ENCODE measurements at places on chromosomes 2 and 18.
A peak's percentile ranks its signal among the peaks of the same experiment; 100 is the strongest.

DNA sequence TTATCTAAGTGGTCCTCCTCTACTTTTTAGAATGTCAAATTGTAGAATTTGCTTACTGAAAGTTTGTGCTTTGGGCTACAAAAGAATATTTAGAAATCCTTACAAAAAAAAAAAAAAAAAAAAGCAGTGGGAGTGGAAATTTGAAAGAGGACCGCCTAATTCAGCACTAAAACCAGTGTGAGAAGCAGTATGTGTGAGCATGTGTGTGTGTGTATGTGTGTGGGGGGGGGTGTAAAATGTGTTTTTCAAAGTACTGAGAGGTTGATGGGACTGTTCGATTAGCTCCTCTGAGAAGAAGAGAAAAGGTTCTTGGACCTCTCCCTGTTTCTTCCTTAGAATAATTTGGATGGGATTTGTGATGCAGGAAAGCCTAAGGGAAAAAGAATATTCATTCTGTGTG lies at the start of gene VIT:
Gene VIT, plus strand, starts transcription at position 175 of the 400 bp plus-strand sequence. CDS start 19,664 bp downstream, outside the sequence.
- no peaks in the 10 kb centered on the region for H3K4me1 ChIP-seq
- no peaks in the 10 kb centered on the region for H3K36me3 ChIP-seq
- no peak within 1 kb of the TSS for H3K4me3 ChIP-seq
- H3K27ac ChIP-seq: no peak within 1 kb of the TSS
- no peaks in the 10 kb centered on the region for H3K27me3 ChIP-seq
- no peak for DNase-seq

DNA sequence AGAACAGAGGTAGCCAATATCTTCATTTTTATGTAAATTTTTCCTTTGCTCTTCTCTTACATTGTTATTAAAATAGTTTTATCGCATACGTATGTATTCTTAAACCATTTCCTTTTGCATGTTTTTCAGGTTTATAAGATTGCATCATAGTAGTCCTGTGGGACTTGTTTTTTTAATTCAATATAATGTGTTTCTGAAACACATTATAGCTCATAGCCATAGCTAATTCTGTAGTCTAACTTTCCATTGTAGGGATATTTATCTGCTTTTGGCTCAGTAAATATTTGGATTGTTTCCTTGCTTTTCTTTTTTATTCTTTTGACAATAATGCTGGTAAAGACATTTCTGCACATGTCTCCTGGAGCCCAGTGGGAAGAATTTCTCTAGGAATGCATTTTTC lies 484.3 kb downstream of the PTPRM start:
- H3K27me3 ChIP-seq: no peaks in the 10 kb centered on the region
- H3K4me3 ChIP-seq: no peak overlapping the region
- DNase-seq: no peak
- no peaks in the 10 kb centered on the region for H3K36me3 ChIP-seq
- H3K27ac ChIP-seq: no peak overlapping the region

GRCh38 chr2:239586651-239587310 lies 186.0 kb upstream of the HDAC4 start:
- no peak overlapping the region for H3K4me3 ChIP-seq
- H3K27ac ChIP-seq: no peak overlapping the region
- no peak for DNase-seq

DNA sequence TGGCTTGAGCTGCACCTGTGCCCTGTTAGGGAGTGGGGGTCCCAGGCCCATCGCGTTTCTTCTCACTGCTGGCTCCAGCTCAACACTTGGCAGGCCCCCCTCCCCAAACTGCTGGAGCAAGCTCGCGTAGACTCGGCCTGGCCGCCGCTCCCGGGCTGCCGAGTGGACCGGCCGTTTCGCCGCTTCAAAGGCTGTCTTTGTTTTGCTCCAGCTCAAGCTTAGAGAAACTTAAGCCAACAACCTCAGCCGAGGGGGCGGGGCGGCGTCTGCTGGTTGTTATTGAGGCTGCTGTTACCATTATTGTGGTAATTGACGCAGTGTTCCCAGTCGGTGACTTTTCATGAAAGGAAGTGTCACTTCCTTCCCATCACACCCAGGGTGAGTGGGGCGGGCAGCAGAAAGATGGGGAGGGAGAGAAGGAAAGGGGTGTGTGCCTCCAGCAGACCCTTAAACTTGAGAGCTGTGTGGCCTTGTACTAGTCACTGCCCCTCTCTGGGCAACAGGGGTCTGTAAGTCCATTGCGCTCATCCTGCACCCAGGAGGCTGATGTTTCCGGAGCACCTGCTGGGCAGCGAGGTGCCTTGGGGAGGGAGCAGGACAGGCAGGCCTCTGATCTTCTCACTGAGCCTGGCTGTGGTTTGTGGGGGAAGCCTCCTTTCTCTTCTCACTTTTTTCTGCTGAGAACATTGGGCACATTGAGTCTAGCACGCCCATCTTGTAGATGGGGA lies 2.1 kb downstream of the ARID5A start:
- peak overlapping the region; percentile 93 for H3K4me3 ChIP-seq
- DNase-seq: peak; percentile 82
- peaks cover 2% of the 10 kb centered on the region for H3K27me3 ChIP-seq
- peaks cover 29% of the 10 kb centered on the region for H3K4me1 ChIP-seq
- H3K27ac ChIP-seq: peak overlapping the region; percentile 97

GRCh38 chr2:160499865-160500264 lies 6.3 kb upstream of the RBMS1 start:
- no peaks in the 10 kb centered on the region for H3K36me3 ChIP-seq
- no peaks in the 10 kb centered on the region for H3K27me3 ChIP-seq
- no peak overlapping the region for H3K4me3 ChIP-seq
- no peaks in the 10 kb centered on the region for H3K4me1 ChIP-seq
- no peak for DNase-seq
- H3K27ac ChIP-seq: no peak overlapping the region

DNA sequence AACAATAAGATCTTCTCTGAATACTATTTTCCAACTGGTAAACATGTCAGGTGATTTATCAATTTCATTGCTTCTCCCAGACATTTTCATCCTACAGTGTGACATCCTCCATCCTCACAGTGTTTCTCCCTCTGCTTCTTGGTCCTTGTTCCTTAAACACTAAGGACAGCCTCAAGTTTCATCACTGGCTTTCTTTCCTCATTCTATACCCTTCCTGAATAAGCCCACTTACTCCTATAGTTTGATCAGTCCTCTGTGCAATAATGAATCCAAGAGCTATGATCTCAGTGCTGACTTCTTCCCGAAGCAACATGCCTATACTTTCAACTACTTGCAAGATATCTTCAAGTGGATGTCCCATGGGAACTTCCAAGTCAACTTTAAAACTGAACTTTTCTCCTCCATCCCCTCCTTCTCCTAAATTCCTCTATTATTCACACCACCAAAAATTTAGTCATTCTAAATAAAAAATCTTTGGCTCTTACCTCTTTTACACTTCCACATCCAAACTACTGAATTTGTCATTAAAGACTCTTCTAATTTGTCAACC lies 87.6 kb downstream of the FAM228A start:
- DNase-seq: no peak
- no peak overlapping the region for H3K4me3 ChIP-seq
- no peaks in the 10 kb centered on the region for H3K27me3 ChIP-seq
- peaks cover 3% of the 10 kb centered on the region for H3K36me3 ChIP-seq
- H3K4me1 ChIP-seq: no peaks in the 10 kb centered on the region

- H3K27me3 ChIP-seq: no peaks in the 10 kb centered on the region
- no peak overlapping the region for H3K27ac ChIP-seq
- DNase-seq: no peak
- no peak overlapping the region for H3K4me3 ChIP-seq
- H3K36me3 ChIP-seq: no peaks in the 10 kb centered on the region
These were observed 360.4 kb upstream of the KCNH7 start for GRCh38 chr2:163198972-163199371.

DNA sequence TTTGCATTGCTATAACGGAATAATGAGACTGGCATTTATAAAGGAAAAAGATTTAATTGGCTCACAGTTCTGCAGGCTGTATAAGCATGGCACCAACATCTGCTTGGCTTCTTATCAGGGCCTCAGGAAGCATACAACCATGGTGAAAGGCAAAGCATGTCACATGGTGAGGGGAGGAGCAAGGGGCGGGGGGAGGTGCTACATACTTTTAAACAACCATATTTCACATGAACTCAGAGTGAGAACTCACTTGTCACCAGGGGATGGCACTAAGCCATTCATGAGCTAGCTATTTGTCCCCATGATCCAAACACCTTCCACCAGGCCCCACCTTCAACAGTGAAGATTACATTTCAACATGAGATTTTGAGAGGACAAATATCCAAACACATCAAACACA lies 188.7 kb downstream of the MBD5 start:
- no peaks in the 10 kb centered on the region for H3K36me3 ChIP-seq
- H3K4me3 ChIP-seq: no peak overlapping the region
- H3K27ac ChIP-seq: no peak overlapping the region
- H3K27me3 ChIP-seq: no peaks in the 10 kb centered on the region
- H3K4me1 ChIP-seq: no peaks in the 10 kb centered on the region
- peak; percentile 1 for DNase-seq

DNA sequence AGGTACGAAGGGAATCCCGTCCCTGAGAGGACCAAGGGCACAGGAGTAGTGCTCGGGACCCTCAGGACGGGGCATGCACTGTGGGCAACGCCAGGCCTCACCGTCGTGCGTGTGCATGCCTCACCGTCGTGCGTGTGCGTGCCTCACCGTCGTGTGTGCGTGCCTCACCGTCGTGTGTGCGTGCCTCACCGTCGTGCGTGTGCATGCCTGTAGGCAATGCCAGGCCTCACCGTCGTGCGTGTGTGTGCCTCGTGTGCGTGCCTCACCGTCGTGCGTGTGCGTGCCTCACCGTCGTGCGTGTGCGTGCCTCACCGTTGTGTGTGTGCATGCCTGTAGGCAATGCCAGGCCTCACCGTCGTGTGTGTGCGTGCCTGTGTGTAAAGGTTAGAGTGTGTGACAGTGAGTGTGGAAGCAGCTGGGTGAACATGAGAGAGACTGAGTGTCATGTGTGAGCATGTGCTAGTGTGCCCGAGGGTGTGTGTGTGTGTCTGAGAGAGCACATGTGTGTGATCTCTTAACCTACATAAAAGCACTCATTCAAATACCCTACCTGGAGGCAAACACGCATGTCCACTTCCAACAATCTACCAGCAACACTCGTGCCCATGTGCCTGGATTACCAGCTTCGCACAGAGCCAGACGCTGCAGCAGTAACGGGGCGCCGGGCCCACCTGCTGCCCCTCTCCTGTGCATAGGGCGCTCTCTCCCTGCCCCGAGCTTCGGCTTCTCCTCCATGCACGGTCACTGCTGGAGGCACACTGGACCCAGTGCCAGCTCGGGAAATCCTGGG lies 36.3 kb downstream of the ZNF516 start:
- no peaks in the 10 kb centered on the region for H3K4me1 ChIP-seq
- H3K36me3 ChIP-seq: no peaks in the 10 kb centered on the region
- H3K4me3 ChIP-seq: no peak overlapping the region
- DNase-seq: no peak
- no peaks in the 10 kb centered on the region for H3K27me3 ChIP-seq

GRCh38 chr2:69278366-69278765 lies 108.7 kb downstream of the GFPT1 start:
- no peak for DNase-seq
- H3K36me3 ChIP-seq: no peaks in the 10 kb centered on the region
- no peak overlapping the region for H3K4me3 ChIP-seq
- H3K27me3 ChIP-seq: no peaks in the 10 kb centered on the region
- H3K4me1 ChIP-seq: no peaks in the 10 kb centered on the region

DNA sequence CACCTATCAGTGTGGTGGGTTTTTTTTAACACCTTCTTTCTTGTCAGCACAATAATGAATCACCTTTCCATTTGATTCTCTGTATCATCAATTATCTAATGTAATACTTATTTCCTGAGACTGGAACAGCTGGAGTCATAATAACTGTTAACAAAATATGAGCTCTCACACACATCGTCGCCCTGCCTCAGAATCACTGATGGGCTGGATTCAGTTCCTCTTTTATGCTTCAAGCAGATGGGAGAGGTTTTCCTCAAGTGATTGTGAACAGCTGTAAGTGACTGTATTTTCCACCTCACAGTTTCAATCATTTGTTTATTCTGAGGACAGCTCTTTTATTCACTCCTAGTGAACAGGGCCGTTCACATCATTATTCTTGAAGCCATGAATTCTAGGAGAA lies 330.2 kb downstream of the DSC3 start:
- H3K36me3 ChIP-seq: no peaks in the 10 kb centered on the region
- no peak overlapping the region for H3K27ac ChIP-seq
- H3K4me1 ChIP-seq: no peaks in the 10 kb centered on the region
- H3K4me3 ChIP-seq: no peak overlapping the region
- H3K27me3 ChIP-seq: no peaks in the 10 kb centered on the region

- no peak overlapping the region for H3K27ac ChIP-seq
- peaks cover 19% of the 10 kb centered on the region for H3K36me3 ChIP-seq
- no peak overlapping the region for H3K4me3 ChIP-seq
- DNase-seq: no peak
These were observed 99.5 kb upstream of the ITGB6 start for GRCh38 chr2:160299540-160299939.

- no peaks in the 10 kb centered on the region for H3K36me3 ChIP-seq
- no peak overlapping the region for H3K27ac ChIP-seq
- no peaks in the 10 kb centered on the region for H3K4me1 ChIP-seq
- DNase-seq: no peak
- H3K4me3 ChIP-seq: no peak overlapping the region
- no peaks in the 10 kb centered on the region for H3K27me3 ChIP-seq
These were observed 12.4 kb downstream of the SFXN5 start for GRCh38 chr2:73059106-73059505.

DNA sequence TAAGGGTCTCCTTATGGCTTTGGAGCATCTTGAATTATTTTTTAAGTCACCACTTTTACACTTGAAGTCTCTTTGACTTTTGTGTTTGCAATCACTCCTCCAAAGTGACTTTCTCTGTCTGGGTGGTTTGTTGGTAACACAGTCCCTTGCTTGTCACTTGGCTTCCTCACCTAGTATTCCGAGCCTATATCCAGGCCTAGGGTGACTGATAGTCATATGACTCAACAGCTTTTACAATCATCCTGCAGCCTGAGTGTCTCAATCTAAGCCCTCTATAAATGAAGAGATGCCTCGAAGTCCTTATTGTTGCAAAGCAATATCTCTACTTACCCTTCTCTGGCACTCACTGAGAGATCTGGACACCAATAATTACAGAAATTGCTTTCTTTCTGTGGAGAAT lies 53.9 kb upstream of the SETBP1 start:
- H3K27ac ChIP-seq: no peak overlapping the region
- no peak overlapping the region for H3K4me3 ChIP-seq
- no peaks in the 10 kb centered on the region for H3K27me3 ChIP-seq
- no peaks in the 10 kb centered on the region for H3K36me3 ChIP-seq
- peaks cover 46% of the 10 kb centered on the region for H3K4me1 ChIP-seq

GRCh38 chr2:20959252-20959651 lies 84.6 kb downstream of the APOB start:
- no peak overlapping the region for H3K4me3 ChIP-seq
- H3K27me3 ChIP-seq: peaks cover 3% of the 10 kb centered on the region
- H3K4me1 ChIP-seq: no peaks in the 10 kb centered on the region
- H3K27ac ChIP-seq: no peak overlapping the region

DNA sequence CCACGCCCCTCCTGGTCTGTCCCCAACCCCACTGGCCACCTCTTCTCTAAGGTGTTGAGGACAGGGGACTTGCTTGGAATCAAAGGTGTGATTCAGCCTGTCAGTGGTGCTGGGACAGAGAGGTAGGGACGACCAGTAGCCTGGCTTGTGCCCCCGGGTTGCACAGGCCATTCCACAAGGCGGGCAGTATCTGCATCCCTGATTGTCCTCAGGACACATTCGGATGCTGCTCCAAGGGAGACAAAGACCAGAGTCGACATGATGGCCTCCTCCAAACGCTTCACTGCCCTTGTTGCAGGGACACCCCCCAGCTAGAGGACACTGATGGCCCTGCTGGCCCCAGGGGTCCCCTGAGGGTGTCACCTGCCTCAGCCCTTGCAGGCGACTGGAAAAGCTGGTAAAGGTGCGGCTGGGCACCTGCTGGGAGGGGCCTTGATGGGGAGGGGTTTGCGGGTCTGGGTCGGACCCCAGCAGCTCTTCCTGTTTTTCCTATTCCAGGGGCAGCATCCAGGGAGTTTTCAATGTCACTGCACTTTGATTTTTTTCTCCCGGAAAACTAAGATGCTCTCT lies 98.0 kb downstream of the PTGR3 start:
- no peak for DNase-seq
- H3K4me3 ChIP-seq: no peak overlapping the region
- H3K36me3 ChIP-seq: no peaks in the 10 kb centered on the region
- no peak overlapping the region for H3K27ac ChIP-seq
- H3K27me3 ChIP-seq: no peaks in the 10 kb centered on the region
